ENCODE measurements at places on chromosomes 3 and 15.

- no peak for DNase-seq
Observed at GRCh38 chr15:95134431-95135110, 903.2 kb downstream of the MCTP2 start.

GRCh38 chr15:31497838-31498237 is 171.2 kb downstream of the KLF13 start:
- DNase-seq = no peak

DNA sequence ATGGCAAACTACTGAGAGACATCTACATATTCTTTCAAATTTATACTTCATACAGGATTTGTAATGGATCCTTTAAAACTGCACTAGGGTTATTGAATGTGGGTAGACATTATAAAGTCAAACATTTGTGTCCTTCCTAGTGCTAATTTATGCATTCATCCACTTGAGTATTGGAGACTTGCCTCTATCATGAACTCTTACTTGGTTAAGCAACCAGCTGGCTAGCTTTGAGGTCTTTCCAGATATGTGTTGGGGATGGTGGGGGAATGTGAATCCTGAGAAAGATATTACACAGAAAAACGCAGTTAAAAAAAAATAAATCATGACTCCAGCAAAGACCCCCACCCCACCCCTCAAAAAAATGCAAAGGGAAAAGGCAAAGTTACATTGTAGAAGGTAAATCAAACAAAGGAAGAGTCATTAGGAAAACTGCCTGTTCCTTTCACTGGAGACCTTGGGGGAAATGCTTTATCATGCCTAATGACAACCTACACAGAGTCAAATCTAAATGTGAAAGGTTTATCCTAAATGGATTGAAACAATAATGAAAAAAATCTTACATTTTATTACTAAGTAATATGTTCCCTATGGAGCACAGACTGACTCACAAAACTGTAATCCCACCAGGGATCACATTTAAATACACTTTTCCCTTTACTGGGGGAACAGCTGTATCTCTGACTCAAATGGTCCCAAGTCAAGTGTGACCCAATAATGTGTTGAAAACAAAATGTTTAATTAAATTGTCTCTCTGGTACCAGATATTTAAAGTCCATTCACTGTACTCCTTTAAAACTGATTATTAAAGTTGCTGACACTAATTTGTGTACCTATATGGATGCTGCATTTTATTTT is 522.3 kb downstream of the ROBO1 start:
- DNase-seq = no peak

- DNase-seq = peak; percentile 40
Observed at GRCh38 chr3:62151591-62151990, 221.8 kb downstream of the FEZF2 start.

DNA sequence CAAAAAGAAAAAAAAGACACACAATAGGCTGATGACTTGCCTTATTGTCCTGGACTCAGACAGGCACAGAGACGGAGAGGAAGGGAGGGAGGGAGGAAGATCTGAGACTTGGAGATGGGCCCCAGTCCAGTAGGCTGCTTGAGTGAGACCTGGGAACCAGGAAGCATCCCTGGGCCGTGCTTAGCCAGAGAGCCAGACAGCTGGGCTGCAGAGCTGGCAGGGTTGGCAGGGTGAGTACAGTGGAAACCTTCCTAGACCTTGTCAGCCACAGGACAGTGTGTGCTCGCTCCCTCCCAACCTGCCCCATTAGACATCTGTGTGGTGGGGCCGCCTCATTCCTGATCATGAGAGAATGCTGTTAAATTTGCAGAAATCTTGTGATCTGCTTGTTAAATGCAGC is 107.9 kb upstream of the ALDH1A3 start:
- no peak for DNase-seq

GRCh38 chr15:91342097-91342496 is 242.0 kb downstream of the SV2B start:
- no peak for DNase-seq

DNA sequence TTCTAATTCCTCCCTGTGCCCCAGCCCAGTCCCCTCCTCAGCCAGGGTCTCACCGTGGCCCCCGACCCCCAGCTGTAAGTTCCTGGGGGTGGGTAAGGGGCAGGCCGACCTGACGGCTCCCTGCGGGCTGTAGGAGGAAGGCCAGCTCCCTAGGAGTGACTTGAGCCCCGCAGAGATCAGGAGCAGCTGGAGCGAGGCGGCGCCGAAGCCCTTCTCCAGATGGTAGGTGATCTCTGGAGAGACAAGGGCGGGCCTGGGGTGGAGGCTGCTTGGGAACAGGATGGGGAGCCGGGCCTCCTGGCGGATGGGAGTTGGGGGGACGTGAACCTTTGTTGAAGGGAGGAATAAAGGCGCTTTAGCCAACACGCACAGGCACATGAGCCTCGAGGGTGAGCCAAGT is 4.2 kb downstream of the SLC28A1 start:
- DNase-seq = no peak

- DNase-seq = no peak
Observed at GRCh38 chr15:57595011-57595866, 3.5 kb downstream of the MYZAP start.

DNA sequence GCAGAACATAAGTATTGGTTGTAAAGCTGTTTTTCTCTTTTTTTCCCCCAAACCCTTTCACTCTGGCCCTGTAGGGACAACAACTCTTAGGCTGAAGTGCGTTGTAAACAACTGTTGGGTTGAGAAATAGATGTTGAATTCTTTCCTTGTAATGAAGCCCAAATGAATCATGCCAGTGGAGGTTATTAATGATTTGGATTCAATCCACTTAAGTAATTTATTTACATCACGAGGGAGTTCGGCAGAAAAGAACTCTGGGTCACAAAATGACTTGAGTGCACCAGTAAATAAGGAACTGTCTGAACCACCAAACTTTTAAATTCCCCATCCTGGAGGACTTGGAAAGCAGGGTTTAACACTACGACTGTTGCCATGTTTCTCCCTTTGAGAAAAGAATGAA is 218.9 kb downstream of the PDZRN3 start:
- no peak for DNase-seq

DNA sequence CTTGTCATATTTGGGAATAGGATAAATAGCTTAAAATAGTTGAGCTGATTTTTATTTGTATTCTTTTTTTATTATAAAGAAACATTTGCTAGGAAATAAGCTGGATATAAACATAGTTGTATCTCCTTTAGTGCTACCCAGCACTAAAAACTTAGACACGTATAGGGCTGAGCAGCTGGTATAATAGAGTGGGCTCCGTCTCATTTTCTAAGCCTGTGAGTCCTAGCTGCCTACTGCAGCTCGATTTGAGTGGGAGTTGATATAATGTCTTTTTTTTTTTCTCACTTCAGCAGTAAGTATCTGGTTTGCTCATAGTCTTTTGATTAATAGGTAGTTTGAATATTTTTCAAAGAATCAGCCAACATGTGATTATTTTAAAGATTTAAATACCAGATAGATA is 34.2 kb downstream of the TFG start:
- DNase-seq = no peak

DNA sequence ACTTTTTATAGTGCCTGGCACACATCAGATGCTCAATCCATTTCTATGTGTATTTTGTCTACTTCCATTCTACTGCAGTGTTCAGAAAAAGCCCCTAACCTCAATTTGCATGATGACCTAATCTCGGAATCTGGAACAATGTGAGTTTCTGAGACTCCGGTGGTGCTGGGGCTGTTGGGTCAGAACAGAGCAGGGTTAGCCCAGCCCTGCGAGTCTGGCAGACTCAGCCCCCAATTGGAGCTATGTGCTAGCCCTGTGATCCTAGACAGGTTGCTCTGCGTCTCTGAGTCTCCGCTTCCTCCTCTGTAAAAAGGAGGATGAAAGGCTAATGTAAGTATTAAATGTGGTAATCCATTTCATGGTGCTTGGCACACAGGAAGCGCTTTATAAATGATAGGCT is 95.0 kb upstream of the ICE2 start:
- DNase-seq = no peak

GRCh38 chr3:114437897-114438296 is 144.1 kb downstream of the TIGIT start:
- no peak for DNase-seq

DNA sequence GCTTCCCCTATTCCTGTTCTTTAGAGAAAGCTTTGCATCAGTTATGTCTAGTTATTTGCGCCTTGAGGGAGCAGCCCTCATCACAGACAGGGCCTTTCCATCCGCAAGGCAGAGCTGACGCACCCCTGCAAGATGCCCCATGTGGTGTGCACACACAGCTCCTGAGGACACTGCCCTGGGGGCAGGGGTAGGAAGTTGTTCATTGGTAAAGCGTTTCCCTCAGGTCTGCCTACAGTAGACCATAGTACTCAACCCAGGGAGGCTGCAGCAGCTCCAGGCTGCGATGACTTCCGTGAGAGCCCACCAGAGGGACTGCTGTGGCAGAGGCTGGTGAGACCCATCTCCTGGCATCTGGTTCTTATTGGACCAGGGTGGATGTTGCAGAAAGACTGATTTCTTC is 55.1 kb upstream of the PLXNA1 start:
- no peak for DNase-seq

DNA sequence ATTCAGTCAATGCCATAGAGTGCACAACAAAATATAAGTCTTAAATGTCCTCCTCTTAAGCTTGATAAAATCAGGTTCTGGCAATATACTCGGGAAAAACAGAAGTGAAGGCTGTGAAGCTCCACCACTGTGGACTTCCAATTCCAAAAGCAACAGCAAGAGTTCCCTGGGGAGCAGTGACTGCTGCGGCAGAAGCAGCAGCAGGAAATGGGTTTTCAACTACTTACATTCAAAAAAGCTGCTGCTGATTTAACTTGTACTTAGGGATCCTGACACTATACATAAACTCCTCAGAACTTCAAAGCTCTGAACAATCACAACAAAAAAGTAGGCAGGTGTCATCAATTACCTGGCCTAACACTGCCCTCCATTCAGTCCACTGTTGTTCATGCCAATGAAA is 4.7 kb downstream of the CEP152 start:
- no peak for DNase-seq

DNA sequence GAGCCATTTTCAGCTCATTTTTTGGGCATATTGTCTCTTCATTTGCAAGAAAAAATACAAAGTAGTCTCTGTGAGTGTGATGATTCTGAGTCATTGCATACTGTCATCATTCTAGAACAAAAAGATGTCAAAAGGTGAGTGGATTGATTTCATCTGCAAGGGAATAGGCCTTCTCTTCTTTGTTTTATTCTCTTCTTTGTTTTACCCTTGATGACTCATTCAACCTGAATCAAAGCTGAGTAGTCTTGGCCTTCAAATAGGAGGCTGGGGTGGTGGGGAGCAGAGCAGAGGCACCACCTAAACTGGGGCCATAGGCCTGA is 25.4 kb downstream of the CYP19A1 start:
- DNase-seq = no peak

DNA sequence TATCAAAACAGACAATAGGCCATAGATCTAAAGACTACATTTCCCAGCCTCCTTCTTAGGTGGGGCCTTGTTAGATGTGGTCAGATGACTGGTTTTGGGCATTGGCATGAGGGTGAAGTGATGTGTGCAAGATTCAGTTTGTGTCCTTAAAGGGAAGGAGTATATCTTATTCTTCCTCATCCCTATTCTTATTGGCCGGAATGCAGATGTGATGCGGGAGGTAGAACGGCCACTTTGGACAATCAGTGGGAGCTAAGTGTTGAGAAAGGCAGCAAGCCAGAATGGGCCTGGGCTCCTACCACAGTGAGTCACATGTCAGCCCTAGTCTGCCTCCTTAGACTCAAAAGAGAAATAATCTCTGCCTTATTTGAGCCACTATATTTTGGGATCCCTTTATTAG is 89.8 kb upstream of the MEX3B start:
- peak; percentile 91 for DNase-seq

GRCh38 chr3:11835028-11835639 is 11.6 kb downstream of the TAMM41 start:
- DNase-seq = peak; percentile 49

DNA sequence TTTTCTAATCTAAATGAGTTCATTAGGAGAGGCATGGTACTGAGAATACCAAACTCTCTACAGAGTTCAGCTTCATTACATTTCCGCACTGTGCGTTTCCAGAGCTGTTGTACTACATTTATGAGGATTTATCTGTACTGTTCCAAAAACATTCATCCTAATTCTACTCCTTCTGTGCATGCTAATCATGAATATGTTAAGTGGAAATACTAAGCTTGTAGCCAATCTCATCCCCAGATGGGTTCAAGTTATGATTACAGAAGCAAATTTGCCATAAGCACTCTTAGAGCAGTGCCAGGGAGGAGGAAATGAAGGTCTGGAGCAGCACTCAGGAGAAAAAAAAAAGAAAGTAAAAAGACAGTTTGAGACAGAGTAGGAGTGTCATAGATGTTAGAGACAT is 544.3 kb downstream of the GBE1 start:
- no peak for DNase-seq
